Pancreas (tissue), 10 donors: ENCODE measurements at places on chromosomes 11 and 22. TPM values are rescaled to one million over a fixed set of nuclear protein-coding genes. Genes with fewer than 3 reads are reported as not detected.

GRCh38 chr11:94343495-94343894, 39.1 kb downstream of the IZUMO1R start:
- no peaks in the 10 kb centered on the region for H3K27me3 ChIP-seq
- no peak for DNase-seq
- H3K27ac ChIP-seq, result no peak overlapping the region
- no peaks in the 10 kb centered on the region for H3K36me3 ChIP-seq
- no peak overlapping the region for H3K4me3 ChIP-seq

DNA sequence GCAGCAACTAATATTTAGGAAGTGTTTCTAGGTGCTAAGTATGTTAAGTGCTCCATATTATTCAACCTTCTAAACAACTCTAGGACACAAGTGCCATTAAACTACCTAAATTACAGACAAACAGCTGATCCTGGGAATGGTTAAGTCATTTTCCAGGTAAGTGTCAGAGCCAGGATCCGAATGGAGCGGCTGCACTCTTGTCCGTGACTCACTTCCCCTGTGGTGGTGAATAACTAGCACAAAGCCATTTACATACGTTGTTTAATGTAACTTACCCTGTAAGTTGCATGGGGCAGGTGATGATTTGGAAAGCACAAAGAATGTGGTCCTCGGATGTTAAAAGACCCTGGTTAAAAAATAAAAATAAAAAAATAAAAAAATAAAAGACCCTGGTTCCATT, 8.8 kb upstream of the PRG2 start:
- H3K4me1 ChIP-seq, result no peaks in the 10 kb centered on the region
- H3K36me3 ChIP-seq, result no peaks in the 10 kb centered on the region
- DNase-seq, result no peak

SYT13 gene
- 15.4 TPM for total RNA-seq

DNA sequence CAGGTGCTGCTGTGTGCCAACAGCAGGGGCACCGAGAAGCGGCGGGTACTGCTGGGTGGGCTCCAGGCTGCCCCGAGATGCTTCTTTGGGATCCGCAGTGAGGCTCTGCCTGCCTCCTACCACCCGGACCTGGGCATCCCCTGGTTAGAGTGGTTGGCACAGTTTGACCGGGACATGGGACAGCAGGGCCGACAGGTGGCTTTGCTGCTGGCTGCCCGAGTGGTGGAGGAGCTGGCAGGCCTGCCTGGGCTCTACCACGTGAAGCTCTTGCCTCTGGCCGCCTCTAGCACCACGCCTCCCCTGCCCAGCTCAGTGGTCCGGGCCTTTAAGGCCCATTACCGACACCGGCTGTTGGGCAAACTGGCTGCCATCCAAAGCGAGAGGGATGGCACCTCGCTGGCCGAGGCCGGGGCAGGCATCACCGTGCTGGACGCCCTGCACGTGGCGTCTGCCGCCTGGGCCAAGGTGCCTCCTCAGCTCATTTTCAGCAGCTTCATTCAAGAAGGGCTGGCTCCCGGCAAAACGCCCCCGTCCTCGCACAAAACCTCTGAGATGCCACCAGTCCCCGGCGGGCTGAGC, 1.9 kb downstream of the TIGD3 start:
- no peaks in the 10 kb centered on the region for H3K27me3 ChIP-seq
- peaks cover 8% of the 10 kb centered on the region for H3K4me1 ChIP-seq
- H3K4me3 ChIP-seq, result no peak overlapping the region
- H3K27ac ChIP-seq, result no peak overlapping the region

DNA sequence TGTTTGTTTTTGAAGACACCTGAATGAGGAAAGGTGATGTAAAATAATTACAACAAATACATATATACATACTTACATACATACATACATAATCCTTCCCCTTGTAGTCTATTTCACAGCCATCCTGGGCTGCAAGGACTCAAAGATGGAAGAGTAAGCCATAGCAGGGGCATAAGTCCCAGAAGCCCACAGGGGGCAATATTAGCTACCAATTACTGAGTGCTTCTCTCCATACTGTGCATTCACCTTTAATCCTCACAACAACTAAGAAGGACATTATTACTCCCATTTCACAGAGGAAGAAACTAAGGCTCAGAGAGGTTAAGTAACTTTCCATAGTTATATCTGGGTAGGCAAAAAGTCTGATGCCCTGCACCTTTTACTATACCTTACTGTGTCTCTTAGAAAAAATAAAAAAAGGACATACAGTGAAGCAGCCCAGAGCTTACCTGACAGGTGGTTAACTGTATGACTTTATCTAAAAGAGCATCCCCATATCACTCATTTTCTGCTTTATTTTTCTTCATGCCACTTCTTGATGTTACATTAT, 2.7 kb downstream of the SERGEF start:
- H3K4me1 ChIP-seq, result peaks cover 11% of the 10 kb centered on the region
- H3K27ac ChIP-seq, result no peak overlapping the region
- no peak for DNase-seq
- no peaks in the 10 kb centered on the region for H3K36me3 ChIP-seq
- H3K4me3 ChIP-seq, result no peak overlapping the region
- H3K27me3 ChIP-seq, result no peaks in the 10 kb centered on the region

TRIM6 gene
- total RNA-seq, result 0.76 TPM
